ENCODE measurements at places on chromosomes 6 and 20.
A peak's percentile ranks its signal among the peaks of the same experiment; 100 is the strongest.

DNA sequence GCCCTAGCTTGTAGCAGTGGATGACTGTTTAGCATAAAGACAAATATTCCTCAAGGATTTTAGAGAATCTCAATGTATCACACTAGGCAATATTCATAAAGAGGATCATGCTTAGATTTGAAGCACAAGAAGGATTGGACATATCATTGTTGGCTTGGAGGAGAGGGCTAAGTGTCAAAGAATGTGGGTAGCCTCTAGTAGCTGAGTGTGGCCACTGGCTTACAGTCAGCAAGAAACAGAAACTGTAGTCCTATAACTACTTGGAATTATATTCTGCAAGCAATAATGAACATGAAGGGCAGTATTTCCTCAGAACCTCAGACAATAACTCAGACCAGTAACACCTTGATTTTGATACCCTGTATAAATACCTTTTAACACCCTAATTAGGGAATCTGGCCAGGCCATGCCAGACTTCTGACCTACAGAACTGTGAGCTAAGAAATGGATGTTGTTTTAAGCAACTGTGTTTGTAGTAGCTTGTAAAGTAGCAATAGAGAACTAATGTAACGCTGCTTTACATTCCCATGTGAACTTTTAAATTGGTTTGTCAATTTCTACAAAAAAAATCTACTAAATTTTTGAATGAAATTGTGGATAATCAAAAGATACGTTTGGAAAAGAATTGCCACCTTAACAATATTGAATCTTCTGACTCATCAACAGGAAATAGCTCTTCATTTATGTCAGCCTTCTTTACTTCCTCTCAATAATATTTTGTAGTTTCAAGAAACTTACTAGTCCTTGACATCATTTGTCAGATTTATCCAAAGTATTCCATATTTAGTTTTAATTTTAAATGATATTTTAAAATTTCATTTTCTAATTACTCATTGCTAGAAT is 65.2 kb upstream of the RSPO3 start:
- DNase-seq = no peak

DNA sequence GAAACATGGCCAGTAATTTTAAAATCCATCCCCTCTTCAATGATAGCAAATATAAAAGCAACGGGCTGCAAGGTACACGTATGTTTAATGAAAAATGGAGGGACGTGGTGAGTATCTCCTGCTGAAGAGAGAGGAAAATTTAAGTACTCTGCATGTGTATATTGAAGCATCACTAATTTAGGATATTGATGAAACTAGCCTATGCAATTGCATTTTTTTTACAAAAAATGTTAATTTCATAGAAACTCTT is 362 bp upstream of the TMX4 start:
- no peak for DNase-seq

GRCh38 chr20:5569021-5569420 is 181.2 kb upstream of the SHLD1 start:
- DNase-seq = peak; percentile 68

- DNase-seq = no peak
Observed at GRCh38 chr6:87745966-87746721, 44.1 kb upstream of the AKIRIN2 start.

GRCh38 chr6:17492350-17492749 is 99.0 kb downstream of the CAP2 start:
- DNase-seq = no peak

- no peak for DNase-seq
Observed at GRCh38 chr6:98832284-98833056, 1.9 kb upstream of the POU3F2 start.

DNA sequence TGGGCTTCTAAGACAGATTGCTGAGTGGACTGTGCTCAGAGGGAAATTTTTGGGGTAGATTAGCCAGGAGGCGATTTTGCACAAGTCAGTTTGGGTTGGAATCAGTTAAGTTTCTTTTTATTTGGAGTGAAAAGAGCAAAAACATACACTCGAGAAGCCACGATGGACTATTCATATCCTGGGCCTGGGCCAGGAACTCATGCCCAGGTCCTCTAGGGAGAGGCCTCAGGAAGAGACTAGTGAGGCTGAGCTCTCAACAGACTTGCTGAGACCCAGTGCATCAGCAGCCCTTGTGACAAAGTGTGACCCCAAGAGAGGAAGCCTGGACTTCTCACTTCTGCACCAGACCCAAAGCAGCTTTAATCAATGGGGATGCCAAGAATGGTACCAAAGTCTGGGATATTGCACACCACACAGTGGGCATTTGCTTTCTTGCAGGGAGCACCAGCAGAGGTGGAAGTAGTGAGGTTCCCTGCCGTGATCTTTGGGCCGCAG is 61.6 kb upstream of the MAFB start:
- DNase-seq = no peak

GRCh38 chr6:53691667-53692133 is 26.1 kb upstream of the KLHL31 start:
- peak; percentile 8 for DNase-seq

- no peak for DNase-seq
Observed at GRCh38 chr6:150276168-150276936, 92.5 kb upstream of the IYD start.
